ENCODE measurements at places on chromosomes 12 and 14. TPM values are rescaled to one million over a fixed set of nuclear protein-coding genes. Genes with fewer than 3 reads are reported as not detected.

The WSCD2 gene
- total RNA-seq = not detected

The KRT2 gene
- not detected for total RNA-seq

The AREL1 gene
- 44.9 TPM for total RNA-seq

The NRIP2 gene
- not detected for total RNA-seq

The EPYC gene
- not detected for total RNA-seq

The CCDC177 gene
- total RNA-seq = not detected

The TAS2R31 gene
- 12.6 TPM for total RNA-seq

The NOS1 gene
- 0.14 TPM for total RNA-seq

The GCN1 gene
- 159 TPM for total RNA-seq

The PIP4K2C gene
- 15.1 TPM for total RNA-seq

The SIRT4 gene
- 0.50 TPM for total RNA-seq

The RERG gene
- not detected for total RNA-seq

The RNF212B gene
- not detected for total RNA-seq

The DAO gene
- total RNA-seq = not detected

The FAM90A1 gene
- not detected for total RNA-seq

The ESPL1 gene
- total RNA-seq = 14.6 TPM

The TARBP2 gene
- total RNA-seq = 44.9 TPM

The PIWIL1 gene
- total RNA-seq = not detected

The TAS2R19 gene
- 9.8 TPM for total RNA-seq

The LRRC43 gene
- total RNA-seq = 0.57 TPM

The ACRBP gene
- 0.53 TPM for total RNA-seq

The OASL gene
- total RNA-seq = 0.29 TPM

The SLCO1B1 gene
- not detected for total RNA-seq

The CLEC4A gene
- total RNA-seq = 0.14 TPM

The SLC16A7 gene
- 13.3 TPM for total RNA-seq

The PLEK2 gene
- 11.1 TPM for total RNA-seq

The OS9 gene
- total RNA-seq = 141 TPM

The RPL10L gene
- not detected for total RNA-seq

The SVOP gene
- total RNA-seq = not detected

The SLC39A9 gene
- total RNA-seq = 110 TPM

The FGF23 gene
- total RNA-seq = not detected

The MAP3K12 gene
- 26.9 TPM for total RNA-seq

The TEX22 gene
- total RNA-seq = 0.14 TPM

The KERA gene
- total RNA-seq = not detected

The C12orf50 gene
- not detected for total RNA-seq

The INHBE gene
- not detected for total RNA-seq

The AP5M1 gene
- 54.8 TPM for total RNA-seq

The PPM1H gene
- total RNA-seq = 2.0 TPM

The DDHD1 gene
- total RNA-seq = 23.4 TPM

The SLC7A8 gene
- 2.4 TPM for total RNA-seq

The RNU4-1 gene
- total RNA-seq = under 0.01 TPM

The REM2 gene
- not detected for total RNA-seq

The B4GALNT3 gene
- not detected for total RNA-seq

Measured in thoracic aorta endothelial cell (primary cell).